NCI-H524 (cell line): ENCODE measurements at places on chromosomes 4 and X.

DNA sequence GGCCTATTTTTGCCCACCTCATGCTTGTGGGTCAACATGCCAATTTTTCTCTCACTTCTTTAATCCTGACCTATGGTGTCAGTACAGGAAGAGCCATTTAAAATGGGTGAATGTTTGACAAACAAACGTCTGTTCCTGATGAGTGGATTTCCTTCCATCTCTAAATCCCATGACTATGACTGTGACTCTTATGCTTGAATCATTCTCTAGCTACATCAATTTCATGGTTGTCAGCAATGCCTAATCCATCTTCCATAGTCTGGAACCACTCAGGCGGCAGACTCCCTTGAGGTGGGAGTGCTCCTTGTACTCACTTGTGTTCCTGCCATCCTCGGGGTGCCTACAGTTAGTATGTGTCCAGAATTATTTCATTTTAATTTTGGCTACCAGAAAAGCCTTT, 194.9 kb upstream of the RPS6KA3 start:
- DNase-seq, result no peak

DNA sequence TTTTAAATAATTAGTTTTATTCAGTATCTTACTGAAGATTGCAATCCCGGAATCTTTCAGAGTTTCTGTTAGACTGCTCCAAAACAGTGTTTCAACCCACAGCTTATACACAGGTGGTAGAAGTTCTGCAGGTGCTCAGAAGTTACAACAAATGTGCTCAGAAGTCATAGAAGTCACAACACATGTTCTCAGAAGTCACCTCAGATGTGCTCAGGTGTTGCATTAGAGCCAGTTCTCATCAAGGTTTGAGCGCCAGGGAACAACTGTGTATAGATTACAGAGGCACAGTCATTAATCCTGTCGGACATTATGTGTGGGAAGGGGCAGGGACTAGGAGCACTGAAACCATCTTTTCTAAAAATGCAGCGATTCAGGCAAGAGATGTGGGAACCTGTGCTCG, 124.5 kb downstream of the ARSF start:
- no peak for DNase-seq

- DNase-seq, result no peak
These were observed 80.3 kb downstream of the PPEF2 start for GRCh38 chr4:75821966-75822365.

DNA sequence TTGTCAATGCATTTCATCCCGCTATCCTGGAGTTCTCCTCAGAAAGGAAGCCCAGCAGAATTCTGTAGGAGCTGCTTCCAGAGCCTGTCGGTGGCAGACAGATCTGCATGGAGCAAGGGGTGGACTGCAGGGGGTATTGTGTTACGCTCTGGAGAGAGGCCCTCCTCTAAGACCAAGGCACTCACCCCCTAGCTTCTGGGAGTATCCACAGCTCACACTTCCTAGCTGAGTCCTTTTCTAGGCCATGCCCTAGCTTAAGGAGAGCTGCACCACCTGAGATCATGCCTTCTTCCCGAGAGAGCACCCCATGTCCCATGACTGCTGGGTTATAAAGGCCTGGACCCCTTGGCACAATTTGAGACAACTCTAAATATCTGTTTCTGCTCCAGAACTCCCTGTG, 39.1 kb downstream of the MTNR1A start:
- no peak for DNase-seq

GRCh38 chrX:154661170-154661569, 7.8 kb upstream of the CTAG2 start:
- DNase-seq, result no peak

DNA sequence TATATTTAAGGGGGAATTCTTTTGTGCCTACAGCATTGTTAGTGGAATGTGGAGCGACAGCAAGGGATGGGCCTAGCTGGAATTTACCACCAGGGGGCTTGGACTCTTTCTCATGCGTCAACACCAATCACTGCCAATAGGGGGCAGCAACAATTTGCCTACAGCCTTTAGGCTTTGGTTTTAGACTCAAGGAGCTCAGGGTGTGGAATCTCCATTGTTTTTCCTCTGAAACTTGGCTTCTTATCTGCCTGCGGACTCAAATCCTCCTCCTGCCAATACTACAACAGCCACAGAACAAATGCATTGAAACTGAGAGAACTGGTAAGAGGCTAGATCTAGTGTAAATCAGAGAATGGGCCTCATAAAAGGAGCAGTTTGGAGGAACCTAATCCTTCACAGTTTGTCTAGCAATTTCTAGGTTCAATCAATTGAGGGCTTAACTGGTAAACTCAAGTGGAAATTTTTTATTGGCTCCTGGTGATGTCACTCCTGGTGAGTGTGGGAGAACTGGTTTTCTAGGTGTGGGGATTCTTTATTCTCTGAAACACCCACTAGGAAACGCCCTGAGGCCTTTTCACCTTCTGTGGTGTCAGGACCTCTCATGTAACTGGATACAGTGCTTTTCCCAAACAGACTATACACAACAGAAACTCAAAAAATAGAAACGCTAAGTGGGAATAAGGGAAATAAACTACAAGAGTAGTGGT, 27.9 kb upstream of the TMSB4X start:
- DNase-seq, result peak; percentile 90

- no peak for DNase-seq
These were observed 204.8 kb downstream of the CFAP299 start for GRCh38 chr4:80540349-80540748.

DNA sequence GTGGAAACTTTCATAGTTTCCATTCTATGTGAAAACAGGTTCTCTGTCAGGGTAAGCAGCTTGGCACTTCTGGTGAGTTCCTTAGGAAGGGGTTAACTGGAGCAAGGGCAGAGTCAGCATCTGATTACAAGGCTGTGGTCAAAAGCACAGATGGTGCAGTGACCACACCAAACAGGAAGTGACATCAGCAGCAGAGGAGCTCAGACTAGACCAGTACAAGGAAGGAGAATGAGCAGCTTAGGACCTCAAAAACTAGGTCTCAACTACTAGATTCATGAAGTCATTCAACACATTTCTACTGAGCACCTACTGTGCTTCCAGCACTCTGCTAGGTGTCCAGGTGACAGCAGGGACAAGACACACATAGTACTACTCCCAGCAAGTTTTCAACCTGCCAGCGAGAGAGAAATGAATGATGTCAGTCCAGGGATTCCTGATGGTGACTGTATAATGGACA, 130.2 kb downstream of the AMELX start:
- no peak for DNase-seq

GRCh38 chr4:137226900-137227299, 305.4 kb downstream of the PCDH18 start:
- no peak for DNase-seq

- DNase-seq, result no peak
These were observed 70.5 kb downstream of the RPS3A start for GRCh38 chr4:151169900-151170299.

DNA sequence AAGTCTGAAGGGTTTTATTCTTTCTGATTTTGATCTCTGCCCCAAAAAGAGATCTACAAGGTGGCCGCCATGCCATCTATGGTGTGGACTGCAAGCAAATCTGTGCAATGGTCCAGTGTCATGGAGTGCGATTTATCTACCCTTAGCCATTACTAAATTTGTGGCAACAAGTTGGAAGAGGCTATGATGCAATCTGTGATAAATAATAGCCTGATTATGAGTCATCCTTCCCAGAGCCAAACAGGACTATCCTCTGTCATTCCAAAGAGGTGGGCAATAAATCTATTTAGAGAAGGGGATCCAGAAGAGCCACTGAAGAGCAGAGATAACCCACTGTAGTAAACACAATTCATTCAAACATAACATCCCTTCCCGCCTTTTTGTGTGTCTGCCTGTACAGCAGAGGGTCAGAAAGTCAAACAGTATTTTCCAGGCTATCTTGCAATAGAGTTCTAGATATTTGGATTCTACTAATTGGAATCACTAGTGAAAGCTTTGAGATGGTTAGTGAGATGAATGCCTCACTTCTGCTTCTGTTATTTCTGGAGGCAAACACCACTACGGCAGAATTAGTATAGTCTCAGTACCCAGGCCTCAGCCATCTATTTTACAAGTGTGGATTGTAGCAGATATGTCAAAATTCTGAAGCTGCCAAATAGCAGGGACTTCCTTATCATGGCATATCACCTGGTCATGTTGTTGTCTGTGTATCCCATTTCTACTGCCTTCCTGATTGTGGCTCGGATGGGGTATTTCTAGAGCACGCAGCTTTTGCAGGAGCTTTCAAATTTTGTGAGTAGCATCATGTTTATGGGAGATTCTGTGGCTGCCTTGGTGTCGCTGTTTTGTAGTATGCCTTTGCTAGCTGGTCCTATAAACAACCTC, 192.0 kb downstream of the SMIM20 start:
- no peak for DNase-seq

- DNase-seq, result no peak
These were observed 14.5 kb downstream of the CHRNA9 start for GRCh38 chr4:40349561-40350198.

- DNase-seq, result no peak
These were observed 29.5 kb upstream of the PSAPL1 start for GRCh38 chr4:7464259-7464655.

- DNase-seq, result peak; percentile 47
These were observed 109.3 kb upstream of the KLHL13 start for GRCh38 chrX:118225711-118226428.

- DNase-seq, result no peak
These were observed 3.0 kb downstream of the UBE2D3 start for GRCh38 chr4:102824398-102824797.

DNA sequence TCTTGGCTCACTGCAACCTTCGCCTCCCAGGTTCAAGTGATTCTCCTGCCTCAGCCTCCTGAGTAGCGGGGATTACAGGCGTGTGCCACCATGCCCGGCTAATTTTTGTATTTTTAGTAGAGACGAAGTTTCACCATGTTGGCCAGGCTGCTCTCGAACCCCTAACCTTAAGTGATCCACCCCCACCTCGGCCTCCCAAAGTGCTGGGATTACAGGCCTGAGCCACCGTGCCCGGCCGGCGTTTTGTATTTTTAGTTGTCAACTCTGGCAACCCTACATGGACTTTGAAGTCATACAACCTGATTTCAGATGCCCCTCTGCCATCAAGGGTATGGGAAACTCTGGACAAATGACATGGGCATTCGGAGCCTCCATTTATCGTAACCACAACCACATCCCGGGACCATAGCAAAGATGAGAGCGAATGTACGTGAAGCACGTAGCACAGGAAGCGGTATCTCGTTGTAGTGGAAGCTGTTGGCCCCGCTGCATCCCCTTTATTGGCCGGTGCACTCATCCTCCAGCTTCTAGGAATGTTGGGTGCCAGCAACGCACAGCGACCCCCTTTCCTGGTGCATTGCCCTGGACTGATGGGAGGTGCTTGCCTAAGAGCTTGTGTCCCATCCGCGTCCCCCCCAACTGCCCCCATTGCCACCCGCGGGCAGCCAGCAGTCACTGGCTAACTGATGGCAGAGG, 109.2 kb downstream of the PHKA2 start:
- no peak for DNase-seq

GRCh38 chrX:103517246-103517645, 2.0 kb downstream of the RAB40A start:
- DNase-seq, result no peak

DNA sequence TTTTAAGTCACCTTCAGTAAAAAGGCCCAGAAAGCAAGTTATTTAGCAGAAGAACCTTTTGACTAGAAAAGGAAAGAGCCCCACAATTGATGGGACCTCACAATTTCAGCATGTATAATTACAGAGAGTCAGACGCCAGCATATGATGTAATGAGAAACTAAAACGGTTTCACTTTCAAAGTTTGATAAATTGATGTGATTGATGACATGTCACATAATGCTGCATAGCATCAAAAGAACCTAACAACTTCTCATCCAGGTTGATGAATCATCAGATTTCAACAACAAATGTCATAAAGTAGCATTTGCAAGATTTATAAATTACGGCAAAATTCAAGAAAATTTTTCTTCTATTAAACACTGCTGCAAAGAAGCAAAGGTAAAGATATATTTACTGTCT, 3.9 kb upstream of the GAR1 start:
- no peak for DNase-seq

GRCh38 chrX:8890794-8891193, 89.6 kb upstream of the FAM9A start:
- no peak for DNase-seq

DNA sequence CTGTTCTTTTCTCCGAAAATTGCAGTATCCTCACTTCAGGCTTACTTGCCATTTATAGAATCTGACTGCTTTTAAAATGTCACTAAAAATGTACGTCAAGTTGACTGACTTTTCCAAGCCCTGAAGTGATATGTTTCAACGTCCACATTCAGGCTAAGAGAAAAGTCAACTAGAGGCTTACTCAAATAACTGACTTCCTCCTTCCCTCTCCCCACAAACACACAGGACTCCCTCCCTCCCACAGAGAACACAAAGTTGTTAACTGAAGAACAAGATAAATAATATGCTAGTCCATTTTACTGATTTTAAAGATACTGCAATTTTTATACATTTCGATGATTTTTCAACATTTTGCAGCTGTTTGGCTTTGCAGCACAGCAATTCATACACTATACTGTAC, 13.8 kb upstream of the CDKL2 start:
- no peak for DNase-seq

DNA sequence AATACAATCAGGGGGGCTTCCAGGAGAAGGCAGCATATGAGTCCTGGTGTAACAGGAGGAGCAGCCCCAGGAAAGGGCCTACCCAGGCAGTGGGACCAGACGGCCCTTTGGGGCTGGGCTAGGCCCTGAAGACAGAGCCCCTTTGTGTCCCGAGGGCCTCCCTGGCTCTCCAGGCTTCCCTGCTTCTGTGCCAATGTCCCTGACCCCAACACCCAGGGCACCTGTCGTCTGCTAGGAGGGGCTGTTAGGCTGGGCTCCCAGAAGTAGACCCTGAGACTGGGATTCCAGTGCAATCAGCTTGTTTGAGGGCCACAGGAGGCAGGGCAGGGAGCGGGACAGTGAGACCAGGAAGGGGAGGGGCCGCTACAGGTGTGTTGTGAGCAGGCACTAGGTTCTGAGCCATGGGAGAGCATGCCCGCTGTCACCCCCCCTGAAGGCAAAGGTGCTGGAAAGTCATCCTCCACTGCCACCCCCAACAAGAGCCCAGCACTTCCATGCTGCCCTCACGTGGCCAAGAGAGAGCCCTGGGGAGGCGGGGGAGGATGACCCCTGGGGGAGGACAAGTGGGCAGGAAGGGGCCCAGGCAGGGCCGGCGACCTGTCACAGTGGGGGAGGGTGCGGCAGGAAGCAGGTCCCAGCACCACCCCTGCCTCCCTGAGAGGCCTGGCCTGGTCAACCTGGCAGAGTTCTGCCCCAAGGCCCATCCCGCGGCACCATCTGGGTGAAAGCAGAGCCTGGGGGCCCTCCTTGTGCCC, 64.8 kb downstream of the ADRA2C start:
- DNase-seq, result no peak

- DNase-seq, result no peak
These were observed 76.5 kb upstream of the BOD1L1 start for GRCh38 chr4:13704035-13704434.

DNA sequence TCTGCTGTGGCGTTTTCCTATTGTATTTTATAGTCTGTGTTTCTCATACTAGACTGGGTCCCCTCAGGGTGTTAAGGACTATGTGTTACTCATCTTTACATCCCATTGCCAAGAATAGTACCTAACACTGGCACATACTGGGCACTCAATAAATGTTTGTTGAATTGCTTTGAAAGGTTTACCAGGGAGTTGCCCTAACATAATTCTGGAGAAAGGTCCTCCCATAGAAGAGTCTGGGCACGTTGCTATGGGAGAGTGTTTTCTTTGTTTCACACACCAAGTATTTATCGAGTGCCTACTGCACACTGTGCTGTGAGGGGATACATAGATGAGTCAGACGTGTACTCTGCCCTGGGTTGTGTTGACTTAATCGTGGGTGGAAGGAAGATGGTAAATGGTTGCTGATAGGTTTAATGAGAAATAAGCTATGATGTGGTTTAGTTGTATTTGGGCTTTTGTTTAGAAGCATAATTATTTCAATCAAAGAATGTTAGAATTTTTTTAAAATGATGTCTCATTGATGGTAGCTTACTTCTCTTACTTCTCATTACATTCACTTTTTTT, 42.9 kb downstream of the AFF1 start:
- no peak for DNase-seq
